ENCODE measurements at places on chromosomes 4 and X.

- no peak for DNase-seq
These were observed 55.4 kb upstream of the CCDC149 start for GRCh38 chr4:24968278-24968677.

GRCh38 chr4:72827968-72828367 is 241.5 kb downstream of the COX18 start:
- DNase-seq, result no peak

- peak; percentile 80 for DNase-seq
These were observed 7.6 kb downstream of the SLC2A9 start for GRCh38 chr4:10013722-10014121.

DNA sequence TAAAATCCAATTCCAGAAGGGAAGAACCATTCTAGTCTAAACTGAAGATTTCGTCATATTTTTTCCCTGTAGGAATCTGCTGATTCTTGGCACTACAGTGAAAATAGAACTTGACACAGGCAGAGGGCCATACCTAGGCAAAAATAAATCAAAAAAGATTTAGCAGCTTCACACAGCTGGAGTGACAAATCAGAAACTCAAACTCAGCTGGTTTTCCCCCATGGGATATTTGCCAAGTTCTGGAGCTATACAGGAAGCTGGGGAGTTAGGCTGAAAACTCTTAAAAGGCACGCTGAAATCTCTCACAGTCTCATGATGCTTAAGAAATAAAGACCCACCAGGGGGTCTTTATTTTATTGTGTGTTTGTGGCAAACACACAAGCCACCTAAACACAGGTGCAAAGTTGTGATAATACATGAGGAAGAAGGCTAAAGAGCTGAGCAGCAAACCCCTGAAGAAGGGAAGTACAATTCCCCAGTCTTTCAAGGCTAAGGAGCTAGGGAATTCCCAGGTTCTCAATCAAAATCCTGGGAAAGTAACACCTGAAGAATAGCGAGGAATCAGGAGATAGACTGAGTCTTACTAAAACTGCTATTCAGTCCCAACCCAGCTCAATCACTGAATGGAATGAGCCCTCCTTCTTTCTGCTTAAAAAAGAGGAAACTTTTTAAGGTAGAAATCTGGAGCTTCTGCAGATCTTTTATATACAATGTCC is 32.1 kb upstream of the BEND2 start:
- DNase-seq, result no peak

DNA sequence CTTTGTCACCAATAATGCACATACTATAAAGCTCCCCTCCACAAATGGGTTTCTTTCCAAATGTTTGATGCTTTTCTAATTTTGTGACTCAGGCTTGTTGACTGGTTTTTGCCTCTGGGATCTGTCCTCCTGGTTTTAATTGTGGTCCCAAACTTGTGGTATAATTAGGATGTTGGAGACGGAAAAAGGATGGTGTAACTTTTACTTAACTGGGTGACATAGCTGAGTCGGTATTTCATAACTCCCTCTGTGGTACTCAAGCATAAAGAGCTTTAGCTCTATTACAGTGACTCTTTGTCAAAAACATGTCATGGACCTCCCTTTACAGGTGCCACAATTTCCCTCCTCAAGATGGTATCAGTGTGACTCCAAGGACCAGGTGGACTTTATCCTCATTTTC is 119.7 kb upstream of the RBPJ start:
- no peak for DNase-seq

Measured in Peyer's patch (tissue), 4 donors.